IPS-NIHi11 (cell line): ENCODE measurements at places on chromosomes 13 and 19.

DNA sequence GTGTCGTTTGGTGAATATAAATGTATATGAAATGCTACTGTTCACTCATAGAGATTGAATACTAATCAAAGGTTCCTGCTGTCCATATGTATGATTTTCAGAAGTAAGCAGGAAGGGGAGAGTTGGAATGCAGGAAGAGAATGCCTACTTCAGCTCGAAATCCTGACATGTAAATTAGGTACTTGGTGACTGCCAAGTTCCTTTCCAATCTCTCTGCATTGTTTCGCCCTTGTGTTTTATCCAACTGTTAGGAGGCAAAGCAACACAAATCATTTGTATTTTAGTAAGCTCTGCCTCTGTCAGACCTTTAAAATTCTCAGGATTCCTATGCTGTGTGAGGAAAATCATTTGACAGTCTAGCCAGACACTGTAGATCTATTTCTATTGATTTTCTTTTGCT lies 9.0 kb downstream of the STARD13 start:
- DNase-seq: no peak

GRCh38 chr19:58361900-58362271 lies 665 bp downstream of the ZNF497 start:
- DNase-seq: peak; percentile 68

- no peak for DNase-seq
Measured at GRCh38 chr13:62278271-62278670, 862.6 kb upstream of the PCDH20 start.

DNA sequence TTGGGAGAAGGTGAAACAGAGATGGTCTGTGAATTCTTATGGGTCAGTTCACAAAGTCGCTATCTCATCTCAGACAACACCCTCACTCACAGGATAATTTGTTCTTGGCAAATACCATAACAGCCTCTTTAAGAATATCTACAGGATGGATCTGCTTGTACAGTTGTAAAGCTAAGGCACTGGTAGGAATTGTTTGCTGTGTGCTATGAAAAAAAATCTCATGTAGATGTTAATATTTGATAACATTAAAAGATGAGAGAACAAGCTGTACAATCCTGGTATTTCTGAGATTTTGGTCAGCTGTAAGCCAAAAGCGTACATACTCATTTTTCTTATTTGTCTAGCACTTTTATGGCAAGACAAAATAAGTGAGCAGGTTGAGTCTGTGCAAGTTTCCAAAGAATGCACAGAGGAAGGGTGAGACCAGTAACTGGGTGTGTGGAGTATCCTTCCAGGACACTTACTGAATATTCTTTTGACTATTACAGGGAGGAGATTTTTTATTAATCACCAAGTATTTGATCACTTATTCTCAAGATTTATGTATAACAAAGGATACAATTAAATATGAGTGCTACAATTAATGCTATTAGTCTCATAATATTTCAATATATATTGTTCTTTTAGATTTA lies 814.5 kb upstream of the MIR17HG start:
- DNase-seq: no peak

DNA sequence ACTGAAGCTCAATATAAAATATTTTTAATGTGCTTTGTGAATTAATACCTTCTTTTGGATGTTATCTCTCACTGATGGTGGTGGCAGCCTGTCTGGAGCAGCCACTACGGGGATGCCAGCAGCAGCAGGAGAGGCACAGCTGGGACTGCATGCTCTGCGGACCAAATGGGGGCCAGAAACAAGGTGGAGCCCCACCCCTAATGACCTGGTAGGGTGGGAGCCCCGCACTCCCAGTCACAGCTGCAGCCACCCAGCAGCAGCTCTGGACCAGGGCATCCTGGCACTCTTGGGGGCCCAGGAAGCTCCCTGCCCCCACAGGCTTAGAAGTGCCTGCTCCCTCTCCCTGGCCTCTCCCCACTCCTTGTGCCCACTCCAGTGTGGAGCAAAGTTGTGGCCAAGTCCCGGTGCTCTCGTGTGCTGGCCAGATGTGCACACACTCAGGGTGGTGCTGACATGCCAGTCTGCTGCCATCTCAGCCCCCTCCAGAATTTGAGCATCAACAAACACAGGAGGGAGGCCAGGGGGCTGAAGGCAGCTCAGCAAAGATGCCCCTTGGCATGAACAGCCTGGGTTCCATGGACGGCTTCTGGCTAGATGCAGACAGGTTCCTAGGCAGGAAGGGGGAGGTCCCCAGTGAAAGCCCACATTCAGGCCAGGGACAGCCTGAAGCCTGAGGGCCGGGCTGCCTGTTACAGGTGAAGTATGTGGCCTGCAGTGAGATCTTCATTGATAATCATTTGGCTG lies 696.7 kb upstream of the SLITRK5 start:
- no peak for DNase-seq

DNA sequence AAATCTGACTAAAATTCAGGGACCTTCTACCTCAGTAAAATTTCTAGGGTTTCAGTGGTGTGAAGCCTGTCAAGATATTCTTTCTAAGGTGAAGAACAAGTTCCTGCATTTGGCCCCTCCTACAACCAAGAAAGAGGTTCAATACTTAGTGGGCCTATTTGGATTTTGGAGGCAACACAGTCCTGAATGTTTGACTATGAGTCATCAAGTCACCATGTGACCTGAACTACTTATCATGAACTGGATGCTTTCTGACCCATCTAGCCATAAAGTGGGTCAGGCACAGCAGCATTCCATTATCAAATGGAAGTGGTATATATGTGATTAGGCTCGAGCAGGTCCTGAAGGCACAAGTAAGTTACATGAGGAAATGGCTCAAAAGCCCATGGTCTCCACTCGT lies 163.0 kb upstream of the IRS2 start:
- DNase-seq: no peak

GRCh38 chr13:63435667-63436324 lies 2020.1 kb upstream of the PCDH20 start:
- DNase-seq: no peak

DNA sequence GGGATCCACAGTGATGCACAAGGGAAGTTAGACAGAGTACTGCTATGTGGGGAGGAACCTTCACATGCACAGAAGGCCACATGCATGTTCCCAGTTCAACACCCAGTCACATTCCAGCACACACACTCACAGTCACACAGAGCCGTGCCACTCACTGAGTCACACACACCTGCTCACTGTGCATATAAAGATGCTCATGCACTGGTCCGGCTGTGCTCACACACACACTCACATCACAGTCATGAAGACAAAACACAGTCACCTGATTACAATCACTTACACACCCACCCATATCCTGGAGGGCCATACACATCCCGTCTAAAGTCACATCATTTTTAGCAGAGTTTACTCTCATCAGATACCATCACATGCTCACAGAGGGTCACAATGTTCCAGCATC lies 478 bp downstream of the CLC start:
- no peak for DNase-seq

DNA sequence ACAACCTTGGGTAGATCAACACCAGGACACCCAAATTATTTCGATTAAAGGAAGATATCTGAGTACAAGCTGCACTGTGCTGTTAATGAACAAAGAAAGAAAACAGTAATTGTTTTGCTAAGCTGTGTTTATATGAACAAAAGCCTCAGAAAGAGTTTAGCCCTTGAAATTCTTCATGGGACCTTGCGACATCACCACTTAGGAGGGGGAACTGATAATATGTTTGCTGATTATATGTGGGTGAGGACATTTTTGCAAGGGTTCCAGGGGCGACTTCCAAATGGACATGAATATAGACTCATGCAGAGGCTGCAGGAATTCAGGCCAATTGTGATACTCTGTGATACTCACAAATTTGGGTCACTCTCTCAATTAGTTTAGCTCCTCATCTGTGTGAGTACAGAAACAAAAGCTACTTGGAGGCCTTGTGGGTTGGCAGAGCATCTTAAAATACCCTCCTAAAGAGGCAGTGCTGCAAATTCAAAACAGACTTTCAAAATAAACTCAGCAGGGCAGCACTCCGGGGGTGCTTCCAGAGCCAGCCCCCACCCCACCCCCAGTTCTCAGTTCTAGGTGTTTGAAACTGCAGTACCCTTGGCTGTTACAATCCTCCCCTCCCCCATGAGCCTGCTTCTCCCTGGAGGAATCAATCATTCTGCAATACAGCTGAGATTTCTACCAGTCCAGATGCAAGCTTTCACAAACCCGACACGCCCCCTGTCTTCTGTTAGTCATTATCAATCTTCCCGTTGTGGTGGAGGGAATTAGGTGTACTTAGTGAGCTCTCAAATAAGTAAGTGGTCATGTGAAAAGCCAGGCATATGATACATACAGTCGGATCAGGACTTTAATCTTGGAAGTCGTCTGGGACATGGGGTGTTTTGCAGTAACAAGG lies 97.0 kb upstream of the MBNL2 start:
- DNase-seq: peak; percentile 35

- no peak for DNase-seq
Measured at GRCh38 chr13:44768239-44768638, 192.1 kb upstream of the TSC22D1 start.

DNA sequence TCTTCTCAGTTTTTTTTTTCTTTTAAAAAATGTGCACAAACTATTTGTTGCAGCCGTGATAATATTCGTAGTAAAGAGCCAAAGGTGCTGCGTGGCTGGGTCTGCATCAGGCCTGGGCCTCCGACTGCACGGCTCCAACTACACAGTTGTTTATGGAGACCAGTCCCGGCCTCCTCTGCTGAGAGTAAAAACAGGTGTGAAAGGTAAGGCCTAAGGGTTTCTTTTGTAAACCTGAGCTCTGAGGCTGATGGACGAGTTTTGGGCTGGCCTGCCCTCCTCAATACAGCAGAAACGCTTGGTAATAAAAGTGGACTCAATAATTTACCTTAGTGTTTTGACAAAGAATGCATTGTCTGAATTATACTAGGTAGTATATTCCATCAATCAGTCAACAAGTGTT lies 3.9 kb downstream of the MBNL2 start:
- DNase-seq: no peak

- peak; percentile 99 for DNase-seq
Measured at GRCh38 chr19:52897138-52897935, at the start of gene ZNF320. Gene ZNF320 (minus strand): TSS chr19:52897635. CDS start chr19:52890255, 7,380 bp downstream.

DNA sequence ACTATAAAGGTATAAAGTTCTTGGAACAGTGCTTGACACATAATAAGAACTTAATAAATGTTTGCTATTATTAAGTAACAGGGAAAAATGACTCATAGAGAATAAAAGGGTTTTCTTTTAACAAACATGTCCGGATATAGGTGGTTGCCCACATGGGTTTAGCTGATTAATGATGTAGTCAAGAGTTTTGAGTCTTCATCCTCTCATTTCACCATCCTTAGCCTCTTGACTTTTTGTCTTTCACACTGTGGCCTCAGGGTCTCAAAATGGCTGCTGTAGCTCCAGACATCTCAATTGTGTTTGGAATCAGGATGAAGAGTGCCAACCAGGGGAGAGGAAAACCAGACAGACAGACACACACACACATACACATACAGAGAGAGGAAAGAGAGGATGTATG lies 97.9 kb downstream of the HSPH1 start:
- DNase-seq: no peak

GRCh38 chr19:30222992-30223865 lies 149.0 kb upstream of the ZNF536 start:
- DNase-seq: peak; percentile 36

DNA sequence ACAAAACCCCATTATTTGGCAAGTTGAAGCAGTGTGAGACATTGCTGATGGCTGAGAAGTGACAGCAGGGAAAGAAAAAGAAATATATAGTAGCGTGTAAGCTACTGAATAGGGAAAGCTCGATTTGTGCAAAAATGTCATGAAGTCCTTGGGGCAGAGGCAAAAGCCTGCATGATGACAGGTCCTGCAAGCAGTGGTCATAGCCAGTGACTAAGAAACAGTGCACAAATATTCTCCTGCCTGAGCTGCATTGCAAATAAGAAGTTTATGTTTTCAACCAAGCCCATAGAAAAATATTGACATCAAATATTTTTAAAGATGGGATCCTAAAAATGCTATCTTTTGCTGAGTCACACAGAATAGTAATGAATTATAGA lies 270.0 kb downstream of the SLITRK6 start:
- no peak for DNase-seq

DNA sequence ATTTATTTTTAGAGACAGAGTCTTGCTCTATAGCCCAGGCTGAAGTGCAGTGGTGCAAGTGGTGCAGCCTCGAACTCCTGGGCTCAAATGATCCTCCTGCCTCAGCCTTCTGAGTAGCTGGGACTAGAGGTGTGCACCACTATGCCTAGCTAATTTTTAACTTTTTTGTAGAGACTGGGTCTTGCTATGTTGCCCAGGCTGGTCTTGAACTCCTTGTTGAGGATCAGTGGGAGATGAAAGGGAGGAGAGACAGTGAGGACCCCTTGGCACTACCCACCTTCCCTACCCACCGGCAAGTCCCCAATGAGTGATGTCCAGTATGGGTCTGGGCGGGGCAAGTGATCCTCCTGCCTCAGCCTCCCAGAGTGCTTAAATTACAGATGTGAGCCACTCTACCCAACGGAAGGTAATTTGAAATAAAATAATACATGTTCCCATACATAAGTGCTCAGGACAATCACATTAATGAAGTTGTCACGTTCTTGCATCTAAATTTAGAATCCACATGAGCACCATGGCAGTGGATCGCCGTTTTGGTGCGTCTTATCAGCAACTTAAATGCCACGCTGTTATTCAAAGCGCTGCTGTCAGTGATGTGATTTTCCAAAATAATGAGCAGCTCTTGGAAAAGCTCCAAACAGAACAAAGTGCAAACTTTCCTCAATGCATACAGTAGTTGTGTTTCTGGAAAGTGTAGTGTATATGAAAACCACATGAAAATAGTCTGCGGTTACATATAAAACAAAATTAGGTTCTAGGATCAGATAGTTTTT lies 5.9 kb upstream of the ARL11 start:
- DNase-seq: no peak

DNA sequence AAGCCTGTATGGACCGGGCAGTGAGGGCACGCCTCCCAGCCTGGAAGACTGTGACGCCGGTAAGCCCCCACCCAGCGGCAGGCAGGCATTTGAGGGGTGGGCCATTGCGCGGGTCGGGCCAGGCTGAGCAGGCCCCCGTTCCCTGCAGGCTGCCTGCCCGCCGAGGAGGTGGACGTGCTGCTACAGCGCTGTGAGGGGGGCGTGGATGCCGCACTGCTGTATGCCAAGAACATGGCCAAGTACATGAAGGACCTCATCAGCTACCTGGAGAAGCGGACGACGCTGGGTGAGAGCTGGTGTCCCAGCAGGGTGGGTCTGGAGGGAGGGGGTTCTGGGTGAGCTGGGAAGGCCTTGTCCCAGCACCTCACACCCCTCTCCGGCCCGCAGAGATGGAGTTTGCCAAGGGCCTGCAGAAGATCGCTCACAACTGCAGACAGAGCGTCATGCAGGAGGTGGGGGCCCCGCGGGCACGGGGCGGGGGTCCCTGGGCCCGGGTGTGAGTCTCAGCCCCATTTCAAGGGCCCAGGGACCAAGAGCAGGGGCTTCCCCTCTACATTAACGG lies 7.1 kb downstream of the ARHGAP45 start:
- DNase-seq: no peak

GRCh38 chr13:112603641-112604225 lies 15.8 kb upstream of the TUBGCP3 start:
- no peak for DNase-seq

- DNase-seq: no peak
Measured at GRCh38 chr13:99122171-99122570, 78.5 kb upstream of the UBAC2 start.

- no peak for DNase-seq
Measured at GRCh38 chr19:33703438-33703750, 81.6 kb downstream of the CHST8 start.

GRCh38 chr13:95212983-95213850 lies 88.0 kb downstream of the ABCC4 start:
- no peak for DNase-seq
